ENCODE measurements at places on chromosomes 6 and 20. TPM values are rescaled to one million over a fixed set of nuclear protein-coding genes. Genes with fewer than 3 reads are reported as not detected.

GRCh38 chr20:48965189-48965910 lies 43.8 kb downstream of the ARFGEF2 start:
- no peak for DNase-seq

DNA sequence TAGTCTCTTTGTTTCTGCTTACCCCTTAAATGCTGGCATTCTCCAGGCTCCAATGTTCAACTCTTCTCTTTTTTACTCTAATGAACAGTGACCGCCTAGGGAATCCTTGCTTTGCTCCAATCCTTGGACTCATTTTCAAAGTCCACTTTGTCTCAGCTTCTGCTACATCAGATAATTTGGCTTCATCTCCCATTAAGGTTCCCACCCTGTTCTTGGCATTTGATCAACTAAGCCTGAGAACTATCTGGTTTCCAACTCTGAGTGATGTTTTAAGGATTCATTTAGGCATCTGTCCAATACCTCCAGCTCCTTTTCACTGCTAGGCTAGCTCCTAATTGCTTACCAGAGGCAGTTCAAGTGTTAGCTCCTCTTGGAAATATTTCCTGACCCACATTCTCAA lies 64.9 kb downstream of the ME1 start:
- DNase-seq = no peak

Gene PSORS1C2
- total RNA-seq = not detected

- DNase-seq = no peak
These were observed 637 bp upstream of the RPF2 start for GRCh38 chr6:110981202-110981600.

Gene QRSL1
- total RNA-seq = 3.0 TPM

- no peak for DNase-seq
These were observed 29.8 kb upstream of the AHI1 start for GRCh38 chr6:135527116-135527959.

Gene POPDC3
- not detected for total RNA-seq

Gene PTGIS
- 9.9 TPM for total RNA-seq

- DNase-seq = no peak
These were observed 65.9 kb downstream of the PHF20 start for GRCh38 chr20:35837577-35838195.

DNA sequence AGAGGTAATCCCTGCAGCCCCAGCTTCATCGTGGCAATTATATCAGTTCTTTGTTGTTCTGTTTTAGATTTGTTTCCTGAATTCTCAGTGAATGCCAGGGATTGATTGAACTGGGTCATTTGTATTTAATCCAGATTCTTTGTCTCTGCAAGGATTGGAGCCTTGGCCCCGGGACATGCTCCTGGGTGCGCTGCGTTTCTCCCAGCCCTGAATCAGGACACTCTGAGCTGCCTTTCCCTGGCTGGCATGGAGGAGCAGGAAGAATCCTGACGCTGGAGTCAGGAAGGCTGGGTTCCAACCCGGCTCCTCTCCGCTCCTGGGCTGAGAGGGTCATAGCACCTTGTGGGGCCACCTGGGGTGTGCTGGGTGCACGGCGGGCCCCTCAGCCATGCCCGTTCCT lies 545.6 kb downstream of the QKI start:
- DNase-seq = no peak

Gene HELZ2
- total RNA-seq = 20.8 TPM

Gene APCDD1L
- not detected for total RNA-seq

Gene NPEPL1
- total RNA-seq = 31.4 TPM

Gene BNIP5
- 0.33 TPM for total RNA-seq

Gene FAM210B
- total RNA-seq = 26.2 TPM

DNA sequence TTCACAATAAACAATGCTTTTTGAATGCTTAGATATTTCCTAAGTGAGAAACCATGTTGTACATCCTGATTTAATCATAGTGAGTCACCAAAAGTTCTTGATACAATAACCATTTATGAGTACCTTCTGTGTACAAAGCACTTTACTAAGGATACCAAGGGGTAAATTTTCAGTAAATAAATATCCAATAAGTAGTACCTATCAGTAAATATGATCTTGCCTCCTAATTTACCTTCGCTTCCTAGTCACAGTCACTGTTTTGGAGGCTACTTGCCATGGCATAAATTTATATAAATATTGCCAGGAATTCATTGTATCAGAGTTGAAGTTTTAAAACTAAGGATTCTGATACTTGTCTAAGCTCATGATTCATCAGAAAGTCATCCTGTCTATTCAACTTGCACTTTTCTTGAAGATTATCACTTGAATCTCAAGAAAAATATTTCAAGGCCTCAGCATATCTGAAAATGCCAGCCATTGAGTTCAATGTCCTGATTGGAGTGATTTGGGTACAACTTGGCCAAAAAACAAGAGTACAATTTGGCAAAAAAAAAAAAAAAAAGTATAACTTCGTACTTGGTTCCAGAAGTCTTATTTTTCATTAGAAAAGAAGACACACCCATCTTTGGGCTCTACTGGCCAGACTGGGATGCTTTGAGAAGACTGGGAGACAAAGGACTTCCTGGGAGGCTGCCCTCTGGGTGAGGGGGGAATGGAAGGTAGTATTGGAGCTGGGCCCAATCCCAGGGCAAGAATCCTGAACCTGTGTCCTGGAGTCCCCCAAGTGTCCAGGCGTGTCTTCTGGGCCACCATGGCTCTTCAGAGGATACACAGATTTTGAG lies 32.8 kb downstream of the RAB22A start:
- no peak for DNase-seq

GRCh38 chr20:50376179-50376887 lies 133.8 kb upstream of the PTPN1 start:
- no peak for DNase-seq

Gene GPX5
- total RNA-seq = not detected

Measured in body of pancreas (tissue), 4 donors.